Hematopoietic multipotent progenitor cell treated with erythropoietin and hydrocortisone succinate and interleukin-3 and kit ligand, for 6 days (in vitro differentiated cells): ENCODE measurements at places on chromosomes 3 and 15.

DNA sequence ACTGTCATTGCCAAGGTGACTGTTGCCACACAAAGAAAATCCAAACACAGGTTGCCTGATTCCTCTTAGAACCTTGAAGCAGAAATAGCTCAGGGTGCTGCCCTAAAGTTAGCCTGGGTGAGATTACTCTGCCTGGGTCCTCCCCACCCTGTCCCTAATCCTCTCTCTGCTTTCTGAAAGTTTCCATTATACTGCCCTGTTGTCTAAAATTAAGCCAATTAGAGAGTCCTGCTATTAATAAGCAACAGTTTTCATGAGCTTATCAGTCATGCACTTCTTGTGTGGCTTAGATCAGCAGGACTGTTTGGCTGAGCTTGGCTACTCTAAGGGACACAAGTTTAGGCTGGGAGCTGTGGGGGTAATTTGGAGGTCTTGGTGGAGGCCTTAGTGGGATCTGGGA, 334.7 kb upstream of the LRRFIP2 start:
- peak; percentile 72 for DNase-seq

GRCh38 chr3:195224156-195224979, 46.6 kb downstream of the XXYLT1 start:
- no peak for DNase-seq

- no peak for DNase-seq
Measured at GRCh38 chr15:32646291-32646690, 4.8 kb downstream of the SCG5 start.

- no peak for DNase-seq
Measured at GRCh38 chr15:57472861-57473260, 96.6 kb downstream of the CGNL1 start.

- peak; percentile 46 for DNase-seq
Measured at GRCh38 chr3:18443665-18444594, 18.8 kb upstream of the SATB1 start.

DNA sequence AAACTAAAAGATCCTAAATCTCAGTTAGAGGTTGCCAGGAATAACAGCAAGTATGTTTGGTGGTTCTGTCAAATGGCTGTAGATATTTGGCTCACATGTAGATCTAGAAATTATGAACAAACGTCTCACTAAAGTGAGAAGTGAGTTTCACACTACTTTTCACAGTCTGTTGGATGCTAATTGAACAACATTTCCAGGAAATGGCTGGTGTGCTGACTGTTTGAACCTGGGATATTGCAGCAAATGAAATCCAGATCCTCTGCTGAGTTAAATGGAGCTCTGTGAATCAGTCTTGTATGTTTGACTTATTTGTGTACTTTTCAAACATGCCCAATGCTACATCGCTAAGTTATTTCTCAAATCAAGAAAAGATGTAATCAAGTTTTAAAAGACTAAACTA, 21.3 kb upstream of the RSL24D1 start:
- no peak for DNase-seq

DNA sequence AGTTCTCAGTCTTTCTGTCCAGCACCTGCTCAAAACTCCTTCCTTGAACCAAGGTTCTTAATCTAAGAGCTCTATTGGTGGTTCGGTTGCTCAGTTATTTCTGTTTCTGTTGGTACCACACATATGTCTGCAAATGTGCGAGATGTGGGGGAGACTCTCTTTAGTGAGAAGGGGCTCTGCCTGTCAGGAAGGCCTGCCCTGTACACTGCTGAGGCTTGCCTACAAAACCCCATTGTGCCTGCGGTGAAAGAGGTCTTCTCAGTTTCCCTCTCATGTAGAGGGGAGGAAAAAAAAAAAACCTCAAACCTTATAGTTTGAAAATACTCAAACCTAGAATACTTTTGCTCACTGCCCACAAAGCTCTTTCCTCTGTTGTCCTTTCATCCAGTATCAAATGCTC, 142.4 kb downstream of the CLSTN2 start:
- no peak for DNase-seq

- no peak for DNase-seq
Measured at GRCh38 chr15:70182858-70183695, 85.4 kb upstream of the TLE3 start.

- peak; percentile 35 for DNase-seq
Measured at GRCh38 chr15:91268510-91268909, 168.5 kb downstream of the SV2B start.

- no peak for DNase-seq
Measured at GRCh38 chr3:118823626-118824025, 211.0 kb downstream of the IGSF11 start.

- DNase-seq: no peak
Measured at GRCh38 chr15:69897471-69898237, 200.1 kb downstream of the TLE3 start.

- DNase-seq: no peak
Measured at GRCh38 chr15:31353931-31354330, 27.3 kb downstream of the KLF13 start.

DNA sequence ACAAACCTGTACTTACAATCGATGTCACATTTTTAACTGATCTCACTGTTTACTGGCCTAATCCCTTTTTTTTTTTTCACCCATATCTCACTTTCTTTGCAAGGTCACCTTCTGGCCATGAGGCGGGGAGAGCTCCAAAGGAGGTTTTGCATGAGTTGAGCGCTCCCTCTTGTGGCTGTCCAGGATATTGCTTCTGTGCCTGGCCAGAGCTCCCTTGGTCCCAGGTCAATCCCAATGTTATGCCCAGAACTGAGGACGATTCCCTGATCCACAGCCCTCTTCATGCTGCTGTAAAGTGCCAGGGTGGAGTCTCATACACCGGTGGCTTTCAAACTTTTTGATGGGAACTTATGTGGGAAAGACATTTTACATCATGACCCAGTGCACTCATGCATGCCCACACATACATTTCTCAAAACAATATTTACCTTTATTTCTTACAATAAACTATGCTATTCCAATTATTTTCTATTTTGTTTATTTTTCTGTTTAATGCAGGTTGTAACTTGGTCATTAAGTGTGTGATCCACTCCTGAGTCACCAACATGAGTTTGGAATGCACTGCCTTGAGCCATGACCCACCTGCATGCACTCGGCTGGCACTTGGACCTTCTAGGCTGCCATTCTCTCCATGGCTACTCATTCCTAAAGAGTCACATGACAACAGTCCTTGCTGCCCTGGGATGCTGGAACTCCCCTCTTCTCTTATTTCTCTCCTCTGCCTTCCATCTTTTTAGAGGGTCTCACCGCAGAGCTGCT, 9.6 kb upstream of the SST start:
- peak; percentile 78 for DNase-seq

- DNase-seq: peak; percentile 12
Measured at GRCh38 chr15:78830514-78831228, 19.4 kb upstream of the ADAMTS7 start.

- no peak for DNase-seq
Measured at GRCh38 chr15:52206446-52206845, 15.3 kb upstream of the GNB5 start.

DNA sequence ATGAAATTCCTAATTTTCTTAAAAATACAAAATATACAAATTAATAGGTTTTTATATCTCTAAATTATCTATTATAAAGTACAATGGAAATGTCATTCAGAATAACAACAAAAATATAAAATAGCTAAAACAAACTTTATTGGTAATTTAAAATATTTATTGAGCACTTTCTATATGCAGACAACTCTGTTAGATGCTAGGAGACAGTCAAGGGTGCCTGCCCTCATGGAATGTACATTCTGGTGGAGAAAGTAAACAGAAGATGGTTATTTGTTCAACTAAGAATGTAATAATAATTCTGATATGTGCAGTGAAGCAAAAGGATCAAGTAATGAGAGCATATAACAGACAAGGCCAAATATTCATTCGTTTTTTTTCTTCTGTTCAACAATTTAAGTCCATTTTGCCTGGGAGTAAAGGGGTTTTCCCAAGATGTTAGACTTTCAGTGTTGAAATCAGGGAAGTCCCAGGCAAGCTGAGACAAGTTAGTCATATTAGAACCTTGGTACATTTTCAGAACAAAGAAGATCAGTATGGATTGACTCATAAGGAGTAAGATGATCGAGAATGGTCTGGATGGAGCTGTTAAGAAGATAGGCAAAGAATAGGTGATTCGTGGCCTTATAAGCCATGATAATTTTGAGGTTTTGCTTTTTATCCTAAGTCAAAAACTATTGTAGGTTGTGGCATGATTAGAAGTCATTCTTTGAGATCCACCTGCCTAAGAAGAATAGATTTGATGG, 150.2 kb upstream of the MLF1 start:
- no peak for DNase-seq

- DNase-seq: no peak
Measured at GRCh38 chr3:107925851-107926250, 165.0 kb downstream of the CD47 start.

- DNase-seq: peak; percentile 14
Measured at GRCh38 chr3:8529738-8530525, 28.3 kb downstream of the LMCD1 start.

- peak; percentile 52 for DNase-seq
Measured at GRCh38 chr15:97234851-97235610, 725.5 kb upstream of the ARRDC4 start.

DNA sequence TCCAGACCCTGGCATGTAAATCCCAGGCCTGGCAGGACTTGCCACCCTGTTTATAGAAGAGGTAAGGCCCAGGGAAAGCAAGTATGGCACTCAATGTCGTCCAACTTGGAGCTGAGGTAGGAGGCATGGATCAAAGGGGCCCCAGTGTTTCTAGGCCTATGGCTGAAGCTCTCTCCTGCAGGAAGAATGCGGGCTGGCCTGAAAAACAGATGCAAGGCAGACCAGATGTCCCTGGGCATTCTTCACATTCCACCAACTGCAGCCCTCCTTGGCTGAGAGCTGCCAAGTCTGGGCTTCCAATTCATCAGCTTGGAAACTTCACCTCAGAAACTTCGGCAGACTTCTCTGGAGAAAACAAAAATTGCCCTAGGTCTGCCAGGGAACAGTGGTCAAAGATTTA, 22.2 kb downstream of the MESD start:
- no peak for DNase-seq

- no peak for DNase-seq
Measured at GRCh38 chr3:179304605-179305004, 18.2 kb upstream of the ZNF639 start.

DNA sequence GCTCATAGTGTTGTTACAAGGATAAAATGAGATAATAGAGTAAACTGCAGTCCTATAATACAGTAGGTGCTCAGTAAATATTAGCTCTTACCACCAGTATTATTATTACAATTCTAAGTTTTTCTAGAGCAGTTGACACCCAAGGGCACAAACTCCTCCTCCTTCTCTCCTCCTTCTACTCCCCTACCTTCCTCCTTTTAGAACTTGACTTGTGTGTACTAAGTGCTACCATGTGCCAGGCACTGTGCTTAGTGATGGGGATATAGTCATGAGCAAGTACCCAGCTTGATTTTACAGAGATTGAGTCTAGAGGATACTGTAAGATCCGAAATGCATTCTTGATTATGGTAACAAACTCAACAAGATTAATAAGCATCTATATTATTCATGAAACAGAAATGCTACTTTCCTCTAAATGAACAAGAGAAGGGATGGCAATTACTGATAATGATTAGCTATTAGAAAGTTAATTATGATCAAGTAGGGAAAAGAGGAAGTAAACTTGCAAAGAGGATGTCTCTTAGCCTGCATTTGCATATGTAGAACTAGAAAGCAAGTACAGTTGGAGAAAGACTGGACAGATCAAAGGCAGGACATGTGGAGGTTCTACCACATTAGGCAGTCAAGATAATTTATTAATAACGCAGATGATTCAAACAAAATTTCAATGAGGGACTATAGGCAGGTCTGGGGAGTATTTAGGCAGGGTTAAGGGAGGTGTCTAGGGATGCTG, 72.3 kb downstream of the CLDN11 start:
- no peak for DNase-seq

- no peak for DNase-seq
Measured at GRCh38 chr3:42747581-42747980, 25.5 kb downstream of the CCDC13 start.

DNA sequence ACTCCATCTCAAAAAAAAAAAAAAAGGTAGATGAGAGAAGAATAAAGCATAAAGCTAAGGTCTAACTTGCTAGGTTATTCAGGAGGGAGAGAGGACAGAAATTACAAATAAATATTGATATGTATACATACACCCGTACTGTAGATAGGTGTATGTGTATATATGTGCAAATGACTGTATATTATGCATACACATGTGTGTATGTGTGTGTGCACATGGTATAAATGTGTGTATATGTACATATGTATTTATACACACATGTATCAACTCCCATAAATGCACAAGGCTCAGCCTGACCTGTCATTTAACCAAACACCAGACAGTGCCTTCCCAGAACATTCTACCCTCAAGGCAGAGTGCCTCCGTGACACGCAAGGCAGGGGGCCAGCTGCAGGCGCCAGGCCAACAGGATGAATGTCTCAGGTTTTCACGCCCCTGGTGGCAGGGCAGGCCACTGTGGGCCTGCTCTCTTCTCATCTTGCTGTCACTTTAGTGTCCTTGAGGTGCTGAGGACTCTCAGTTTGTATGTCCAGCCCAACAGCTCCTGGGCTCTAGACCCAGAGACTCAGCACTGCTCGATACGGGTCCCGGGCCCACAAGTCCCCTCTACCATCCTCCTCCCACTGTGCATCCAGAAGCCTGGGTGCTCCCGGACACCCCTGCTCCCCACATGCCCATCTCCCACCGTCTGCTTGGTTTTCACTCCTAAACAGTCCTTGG, 40.4 kb downstream of the TM2D3 start:
- no peak for DNase-seq

- DNase-seq: no peak
Measured at GRCh38 chr3:106566277-106566676, 697.5 kb upstream of the CBLB start.

GRCh38 chr3:157059181-157059580, 100.8 kb downstream of the CCNL1 start:
- no peak for DNase-seq

- no peak for DNase-seq
Measured at GRCh38 chr3:9066141-9066540, 102.9 kb upstream of the RAD18 start.

DNA sequence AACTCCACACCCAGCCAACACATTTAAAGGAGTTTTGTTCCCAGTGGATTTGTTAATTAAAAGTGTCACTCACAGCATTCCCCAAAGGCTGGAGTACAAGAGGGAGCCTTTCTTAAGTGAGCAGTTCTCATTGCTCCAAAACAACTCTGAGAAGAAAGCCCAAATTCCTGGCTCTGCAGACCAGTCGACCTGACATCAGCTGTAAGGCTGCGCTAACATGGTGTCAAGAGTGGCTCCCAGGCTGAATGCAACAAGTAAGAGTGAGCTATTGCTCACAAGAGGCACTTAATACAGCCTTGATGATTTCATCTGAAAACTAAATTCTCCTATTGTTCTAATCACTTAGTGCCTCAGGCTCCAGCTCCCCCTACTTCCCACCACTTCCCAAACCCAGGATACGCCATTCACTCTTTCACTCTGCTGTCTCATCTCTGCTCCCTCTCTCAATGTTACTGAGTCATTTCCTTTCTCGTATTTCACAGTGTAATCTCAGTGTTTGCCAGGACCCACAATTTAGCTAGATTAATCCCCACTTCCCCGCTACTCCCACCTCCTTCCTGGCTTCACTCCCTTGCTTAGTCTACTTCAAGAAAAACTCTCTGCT, 81.8 kb downstream of the WWTR1 start:
- no peak for DNase-seq

GRCh38 chr3:196336319-196337145, 1.7 kb downstream of the TM4SF19 start:
- DNase-seq: no peak

GRCh38 chr3:56424336-56424735, 43.9 kb downstream of the ERC2 start:
- no peak for DNase-seq
